ENCODE measurements at places on chromosomes 4 and X. TPM values are rescaled to one million over a fixed set of nuclear protein-coding genes. Genes with fewer than 3 reads are reported as not detected.

Gene MMRN1
- total RNA-seq: 10.3 TPM

Gene FGF2
- total RNA-seq: 5.2 TPM

Gene GIMD1
- not detected for total RNA-seq

Gene FAM9C
- not detected for total RNA-seq

Gene NMU
- total RNA-seq: 21.7 TPM

Gene GYPA
- total RNA-seq: not detected

Gene FGFBP1
- 42.3 TPM for total RNA-seq

Gene ARSD
- 16.8 TPM for total RNA-seq

Gene GLOD5
- total RNA-seq: not detected

Gene MAOA
- 155 TPM for total RNA-seq

Gene KIT
- total RNA-seq: 54.7 TPM

Gene PPP2R2C
- total RNA-seq: 59.2 TPM

Gene GPC3
- total RNA-seq: 24.4 TPM

Gene XKRX
- total RNA-seq: 68.9 TPM

Gene USP11
- total RNA-seq: 24.9 TPM

Gene ADGRG2
- 0.47 TPM for total RNA-seq
